Stimulated activated CD4-positive, alpha-beta T cell treated with anti-CD3 and anti-CD28 coated beads, Interleukin-1b, Interleukin-23, amount 100 ng/mL, for 1 hour (primary cell): ENCODE measurements at places on chromosomes 7 and 10.

DNA sequence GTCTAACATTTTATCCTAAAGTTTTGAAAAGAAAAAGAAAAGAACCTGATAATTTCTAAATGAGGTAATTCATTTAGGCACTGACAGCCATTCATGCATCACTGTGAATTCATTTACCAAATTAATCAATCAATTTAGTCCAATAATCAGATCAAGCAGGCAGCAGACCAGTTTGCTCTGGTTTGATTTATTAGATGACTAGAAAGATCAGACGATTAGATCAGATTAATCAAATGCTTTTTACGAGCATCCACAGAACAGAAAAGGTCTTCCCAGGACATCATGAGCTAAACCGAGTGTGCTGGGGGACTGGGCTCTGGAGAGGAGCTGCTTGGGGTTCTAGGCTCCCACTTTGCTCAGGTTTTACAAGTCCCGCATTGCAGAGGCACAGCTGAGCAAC, 226.5 kb upstream of the MYO3A start:
- DNase-seq = no peak

DNA sequence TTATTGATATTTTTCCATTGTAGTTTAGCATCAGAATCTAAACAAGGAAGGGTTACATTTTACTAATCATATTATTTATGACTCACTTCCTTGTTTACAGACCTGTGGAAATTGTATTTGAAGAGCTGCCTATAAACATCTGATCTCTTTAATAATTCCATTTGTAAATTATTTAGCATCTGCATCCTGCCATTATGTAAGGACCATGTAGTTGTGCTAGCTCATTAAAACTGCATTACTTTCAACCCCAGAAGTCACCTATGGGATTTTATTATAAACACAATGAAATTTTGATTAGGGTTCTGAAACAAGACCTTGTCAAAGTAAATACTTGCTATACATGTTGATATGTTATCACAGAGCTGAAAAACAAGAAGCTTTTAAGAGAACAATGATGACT, 146.8 kb upstream of the SLC26A5 start:
- DNase-seq = no peak

- no peak for DNase-seq
Observed at GRCh38 chr10:4844864-4845263, 18.9 kb downstream of the AKR1E2 start.

DNA sequence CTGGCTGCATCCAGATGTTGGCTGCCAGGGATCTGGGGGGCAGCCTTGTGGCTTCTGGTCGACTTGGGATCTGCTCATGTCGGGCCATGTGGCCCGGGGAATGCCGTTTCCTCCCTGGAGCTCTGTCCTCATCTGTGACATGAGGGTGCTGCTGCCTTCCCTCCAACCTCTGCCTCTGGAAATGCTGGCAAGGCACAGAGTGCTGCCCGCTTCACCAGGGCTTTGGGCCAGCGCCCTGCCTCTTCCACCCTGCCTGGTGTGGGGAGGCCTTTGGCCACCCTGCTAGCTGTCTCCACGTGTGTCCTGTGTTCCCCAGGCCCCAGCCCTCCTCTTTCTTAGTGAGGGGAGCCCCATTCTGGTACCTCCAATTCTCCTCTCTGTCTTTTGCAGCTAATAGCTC, 5.8 kb upstream of the SMARCD3 start:
- DNase-seq = no peak

GRCh38 chr10:47030191-47030703, 119.0 kb downstream of the PTPN20 start:
- DNase-seq = no peak
